ENCODE measurements at places on chromosomes 1 and 21.

- DNase-seq, result no peak
These were observed 6.3 kb downstream of the ZMPSTE24 start for GRCh38 chr1:40264354-40264781.

DNA sequence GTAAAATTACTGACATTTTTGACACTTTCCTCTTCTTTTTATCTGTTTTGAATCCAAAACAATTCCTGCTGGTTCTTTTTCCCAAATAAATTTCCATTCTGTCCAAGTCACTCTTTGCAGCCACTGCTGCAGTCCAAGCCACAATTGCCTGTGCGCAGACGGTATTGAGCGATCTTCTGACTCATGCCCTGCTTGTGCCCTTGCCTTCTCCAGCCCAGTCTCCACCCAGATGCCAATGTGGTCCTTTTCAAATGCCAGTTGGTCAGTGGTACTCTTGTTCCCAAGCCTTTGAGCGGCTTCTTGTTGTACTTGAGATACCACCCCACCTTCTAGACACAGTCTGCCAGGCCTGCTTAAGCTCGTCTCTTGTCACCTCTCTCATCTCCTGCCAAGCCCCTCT is 78.9 kb downstream of the CAMTA1 start:
- no peak for DNase-seq

- no peak for DNase-seq
These were observed 39.4 kb downstream of the HSF2BP start for GRCh38 chr21:43619856-43620255.

DNA sequence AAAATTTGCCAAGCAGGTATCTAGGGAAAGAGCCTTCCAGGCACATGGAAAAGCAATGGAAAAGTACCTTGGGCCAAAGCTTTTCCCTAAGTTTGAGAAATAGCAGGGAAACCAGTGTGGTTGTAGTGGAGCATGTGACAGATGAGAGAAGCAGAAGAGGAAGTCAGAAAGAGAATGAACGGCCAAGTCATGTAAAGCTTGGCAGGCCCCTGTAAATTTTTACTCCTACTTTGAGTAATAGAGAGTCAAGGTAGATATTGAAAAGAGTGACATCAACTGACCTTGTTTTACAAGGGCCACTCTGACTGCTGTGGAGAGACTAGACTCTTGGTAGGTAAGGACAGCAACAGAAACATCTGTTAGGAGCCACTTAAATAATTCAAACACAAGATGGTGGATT is 180.9 kb upstream of the PRMT6 start:
- DNase-seq, result no peak

GRCh38 chr1:173168941-173169340 is 38.2 kb downstream of the TNFSF4 start:
- no peak for DNase-seq

GRCh38 chr1:117836069-117836468 is 93.4 kb downstream of the GDAP2 start:
- DNase-seq, result no peak

GRCh38 chr1:154624746-154625643 is 17.0 kb upstream of the ADAR start:
- peak; percentile 86 for DNase-seq

DNA sequence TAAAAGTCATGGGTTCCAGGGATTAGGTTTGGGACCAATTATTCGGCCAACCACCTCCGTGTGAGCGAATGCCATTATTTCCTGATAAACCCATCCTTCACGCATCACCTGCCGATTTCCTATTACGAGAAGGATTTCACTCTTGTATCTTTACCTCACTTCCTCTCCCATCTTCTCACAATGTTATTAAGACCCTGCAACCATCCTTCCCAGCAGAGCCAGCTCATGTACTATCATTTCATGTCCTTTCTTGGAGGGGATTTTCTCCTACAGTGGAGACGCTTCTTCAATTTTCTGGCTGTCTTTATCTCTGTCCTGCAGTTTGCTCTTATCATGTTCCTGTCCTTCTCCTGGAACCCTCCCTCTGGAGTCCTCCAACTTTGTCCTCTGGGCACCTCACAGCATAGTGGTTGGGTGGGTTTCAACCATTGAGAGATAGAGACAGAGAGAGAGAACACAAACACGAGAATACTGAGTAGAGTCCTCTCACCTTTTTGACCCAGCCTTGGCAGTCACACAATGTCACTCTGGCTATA is 192.2 kb downstream of the DYRK1A start:
- no peak for DNase-seq

DNA sequence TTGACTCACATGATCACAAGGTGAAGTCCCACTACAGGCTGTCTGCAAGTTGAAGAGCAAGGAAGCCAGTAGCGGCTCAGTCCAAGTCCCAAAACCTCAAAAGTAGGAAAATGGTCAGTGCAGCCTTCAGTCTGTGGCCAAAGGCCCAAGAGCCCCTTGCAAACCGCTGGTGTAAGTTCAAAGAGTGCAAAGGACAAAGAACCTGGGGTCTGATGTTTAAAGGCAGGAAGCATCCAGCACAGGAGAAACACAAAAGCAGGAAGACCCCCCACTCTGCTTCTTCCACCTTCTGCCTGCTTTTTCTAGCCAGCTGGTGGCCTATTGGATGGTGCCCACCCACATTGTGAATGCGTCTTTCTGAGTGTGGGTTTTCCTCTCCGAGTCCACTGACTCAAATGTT is 2222.6 kb downstream of the MRPL39 start:
- DNase-seq, result no peak

DNA sequence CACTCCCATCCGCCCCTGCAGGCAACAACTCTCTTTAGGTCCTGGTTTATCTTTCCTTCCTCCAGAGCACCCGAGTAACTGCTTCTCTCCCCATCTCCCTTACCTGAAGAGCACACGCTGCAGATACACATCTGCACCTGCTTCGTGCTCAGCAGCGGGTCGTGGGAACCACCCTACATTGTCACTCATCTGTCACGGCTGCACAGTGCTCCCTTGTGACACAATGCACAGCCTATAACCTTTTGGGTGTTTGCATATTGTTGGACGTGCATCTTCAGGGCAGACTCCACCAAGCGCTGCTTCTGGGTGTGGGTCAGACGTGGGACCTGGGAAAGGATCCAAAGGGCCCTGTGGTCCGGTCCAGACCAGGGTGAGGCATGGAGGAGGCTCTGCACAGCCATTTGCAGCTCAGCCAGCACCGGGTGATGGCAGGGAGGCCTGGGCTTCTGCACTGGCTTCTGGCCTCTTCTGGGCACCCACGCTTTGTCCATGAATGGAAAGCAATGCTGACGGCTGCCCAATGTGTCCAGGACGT is 42.5 kb downstream of the WDR4 start:
- no peak for DNase-seq

- peak; percentile 54 for DNase-seq
These were observed 7.4 kb downstream of the LRRC53 start for GRCh38 chr1:74504933-74505512.

- no peak for DNase-seq
These were observed 273.9 kb upstream of the DEPDC1 start for GRCh38 chr1:68770817-68771216.

- DNase-seq, result peak; percentile 8
These were observed 403.8 kb downstream of the NUF2 start for GRCh38 chr1:163725551-163725950.

Measured in tongue (tissue), 3 donors.